Renal cortex interstitium (tissue), 15 donors: ENCODE measurements at places on chromosomes 6 and 20. TPM values are rescaled to one million over a fixed set of nuclear protein-coding genes. Genes with fewer than 3 reads are reported as not detected.
A peak's percentile ranks its signal among the peaks of the same experiment; 100 is the strongest.

- no peak for DNase-seq
Measured at GRCh38 chr20:54148947-54149764, 24.6 kb downstream of the CYP24A1 start.

DNA sequence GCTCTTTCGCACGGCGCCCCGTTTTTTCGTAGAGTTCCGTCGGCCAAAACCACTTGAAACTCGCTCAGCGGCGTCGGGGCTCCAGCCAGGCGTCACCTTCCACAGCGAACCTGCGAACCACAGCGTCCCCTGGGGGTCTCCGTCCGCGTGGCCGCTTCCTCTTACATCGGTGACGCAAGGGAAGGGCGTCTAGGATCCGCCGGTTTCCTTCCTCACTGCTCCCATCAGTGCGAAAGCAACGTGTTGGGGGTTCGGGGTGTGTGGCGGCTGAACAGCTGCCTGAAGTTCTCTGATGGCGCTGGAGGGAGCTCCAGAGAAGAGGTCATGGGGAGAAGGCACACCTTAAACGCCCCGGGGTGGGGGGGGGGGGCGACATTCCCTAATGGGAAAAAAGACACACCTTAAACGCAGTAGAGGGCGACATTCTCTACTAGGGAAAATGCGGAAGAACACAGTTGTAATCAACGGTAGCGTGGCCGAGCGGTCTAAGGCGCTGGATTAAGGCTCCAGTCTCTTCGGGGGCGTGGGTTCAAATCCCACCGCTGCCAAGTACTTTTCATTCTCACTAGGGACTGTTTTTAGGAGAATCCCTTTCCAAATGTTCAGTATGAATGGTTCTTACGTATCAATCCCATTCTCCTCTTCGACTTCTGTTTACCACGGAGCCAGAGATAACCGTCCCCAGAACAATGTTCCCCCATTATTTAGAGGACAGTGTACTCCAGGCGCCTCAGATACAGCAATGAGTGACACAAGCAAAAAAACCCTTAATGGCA lies 16.4 kb downstream of the ZNF311 start:
- DNase-seq, result no peak

DNA sequence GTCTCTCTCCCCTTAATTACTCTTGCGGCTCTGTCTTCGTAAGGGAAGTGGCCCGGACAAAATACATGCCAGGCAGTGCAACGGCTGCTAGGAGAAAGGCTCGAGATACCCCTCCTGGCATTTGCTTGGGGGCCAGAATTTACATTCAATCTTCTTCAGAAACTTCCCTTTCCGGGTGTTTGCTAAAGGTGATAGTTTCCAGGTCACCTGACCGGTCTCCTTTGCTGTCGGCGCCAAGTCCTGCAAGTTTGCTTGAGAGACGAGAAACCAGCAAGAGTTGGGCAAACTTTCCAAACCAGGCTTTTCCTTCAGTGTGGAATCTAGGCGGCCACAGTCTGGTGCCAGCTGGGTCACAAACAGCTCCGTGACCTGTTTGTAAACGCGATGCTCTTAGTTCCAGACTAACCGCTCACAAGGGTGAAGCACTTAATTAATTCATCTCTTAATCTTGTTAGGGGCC lies 563 bp upstream of the SRSF3 start:
- DNase-seq, result peak; percentile 62

DNA sequence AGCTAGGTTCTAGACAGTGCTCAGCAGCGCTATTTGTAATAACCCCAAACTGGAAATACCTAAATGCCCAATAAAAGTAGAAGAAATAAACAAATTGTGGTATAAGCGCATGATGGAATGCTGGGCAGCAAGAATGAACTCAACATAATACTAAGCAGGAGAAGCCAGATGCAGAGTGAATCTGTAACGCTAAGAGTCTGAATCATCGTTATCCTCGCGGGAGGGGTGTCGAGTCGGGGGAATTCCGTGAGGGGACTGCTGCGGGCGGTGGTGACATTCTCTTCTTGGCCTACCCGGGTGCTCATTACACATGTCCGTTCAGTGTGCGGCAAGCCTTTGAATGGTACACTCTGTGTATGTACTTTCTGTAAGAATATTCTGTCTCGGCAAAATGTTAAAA lies 83.7 kb downstream of the SULF2 start:
- DNase-seq, result no peak

DNA sequence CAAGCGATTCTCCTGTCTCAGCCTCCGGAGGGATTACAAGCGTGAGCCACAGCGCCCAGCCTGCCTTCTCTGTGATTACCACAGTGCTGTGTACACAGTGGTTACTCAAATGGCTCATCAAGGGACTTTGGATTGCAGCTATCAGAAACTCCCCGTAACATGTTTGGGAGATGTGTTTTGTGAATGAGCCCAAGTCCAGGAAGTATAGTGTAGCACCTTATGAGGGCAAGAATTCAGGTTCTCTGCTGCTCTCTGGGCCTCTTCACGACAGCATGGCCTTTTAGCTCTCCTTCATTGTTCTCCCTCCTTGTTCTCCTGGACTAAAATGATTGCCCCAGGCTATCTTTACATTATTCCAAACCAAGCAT lies 34.1 kb upstream of the RPL7L1 start:
- no peak for DNase-seq

- no peak for DNase-seq
Measured at GRCh38 chr6:135243871-135244796, 63.0 kb downstream of the MYB start.

DNA sequence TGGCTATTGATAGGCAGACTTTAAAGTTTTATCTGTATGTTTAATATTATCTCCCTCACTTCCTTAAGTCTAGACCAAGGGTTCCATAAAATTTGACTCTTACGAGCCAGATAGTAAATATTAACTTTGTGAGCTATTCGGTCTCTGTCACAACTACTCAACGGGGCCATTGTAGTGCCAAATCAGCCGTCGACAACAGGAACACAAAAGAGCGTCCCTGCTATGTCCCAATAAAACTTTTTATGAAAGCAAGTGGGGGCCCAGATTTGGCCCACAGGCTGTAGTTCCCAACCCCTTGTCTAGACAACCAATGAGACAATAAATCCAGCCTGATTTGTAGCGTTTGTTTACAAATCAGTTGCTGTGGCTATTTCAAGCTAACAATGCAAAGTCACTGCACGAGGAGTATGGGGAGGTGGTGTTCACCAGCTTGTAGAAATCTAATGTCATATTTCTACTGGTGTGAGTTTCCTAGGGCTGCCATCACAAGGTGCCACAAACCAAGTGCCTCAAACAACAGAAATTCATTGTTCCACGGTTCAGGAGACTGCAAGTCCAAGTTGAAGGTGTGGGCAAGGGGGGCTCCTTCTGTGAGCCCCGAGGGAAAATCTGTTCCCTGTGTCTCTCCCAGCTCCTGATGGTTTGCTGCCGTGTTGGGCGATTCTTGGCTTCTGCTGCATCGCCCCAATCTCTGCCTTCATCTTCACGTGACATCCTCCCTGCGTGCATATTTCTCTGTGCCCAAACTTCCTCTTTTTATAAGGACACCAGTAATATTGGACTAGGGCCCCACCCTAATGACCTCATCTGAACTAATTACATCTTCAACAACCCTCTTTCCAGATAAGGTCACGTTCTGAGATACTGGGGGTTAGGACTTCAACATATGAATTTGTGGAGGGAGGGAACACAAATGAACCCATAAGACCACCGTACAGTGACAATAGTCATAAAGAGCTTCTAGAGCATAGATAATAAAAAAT lies 356.0 kb upstream of the JARID2 start:
- DNase-seq, result no peak

DNA sequence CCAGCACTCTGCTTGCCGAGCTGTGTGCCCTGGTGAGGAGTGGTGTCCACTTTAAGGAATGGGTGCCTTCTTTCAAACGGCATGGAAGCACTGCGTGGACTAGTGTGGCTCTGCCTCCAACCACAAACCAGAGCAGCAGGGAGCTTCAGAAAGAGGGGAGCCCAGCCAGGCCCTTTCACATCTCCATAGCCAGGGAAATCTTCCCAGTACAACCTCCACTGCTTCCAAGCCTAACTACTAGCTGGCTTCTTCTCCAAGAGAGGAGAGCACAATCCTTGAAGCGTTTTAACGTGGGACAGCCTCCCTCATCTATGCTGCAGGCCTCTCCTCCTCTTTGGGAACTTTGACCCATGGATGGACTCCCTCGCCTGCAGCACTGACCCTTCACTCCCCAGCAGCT lies 26.7 kb downstream of the TNXB start:
- no peak for DNase-seq

- DNase-seq, result no peak
Measured at GRCh38 chr6:149615805-149616204, 32.7 kb downstream of the KATNA1 start.

DNA sequence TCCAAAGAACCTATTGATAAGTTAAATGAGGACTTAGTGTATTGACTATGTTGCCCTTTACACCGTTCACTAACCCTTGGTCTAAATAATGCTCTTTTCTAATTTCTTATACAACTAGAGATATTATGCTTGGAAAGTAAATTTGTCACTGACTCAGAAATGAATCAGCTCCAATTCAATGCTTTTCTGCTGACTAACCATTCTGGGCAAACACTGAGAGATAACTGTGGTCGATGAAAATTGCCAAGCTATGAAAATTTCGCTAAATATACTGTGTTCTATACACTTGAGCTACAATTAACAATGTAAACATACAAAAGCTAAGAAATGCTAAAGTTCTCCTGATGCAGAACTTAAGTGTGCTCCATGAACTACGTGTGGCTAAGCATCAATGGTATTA lies 23.1 kb upstream of the FBXO9 start:
- DNase-seq, result no peak

- DNase-seq, result peak; percentile 40
Measured at GRCh38 chr20:1185790-1186334, 1.1 kb upstream of the TMEM74B start.

- DNase-seq, result no peak
Measured at GRCh38 chr6:5626727-5627426, 365.6 kb downstream of the FARS2 start.

- DNase-seq, result peak; percentile 76
Measured at GRCh38 chr6:29011276-29011734, 6.2 kb upstream of the ZNF311 start.

GRCh38 chr6:29424575-29424974 lies 9.8 kb downstream of the OR12D1 start:
- DNase-seq, result no peak

- DNase-seq, result no peak
Measured at GRCh38 chr20:60306551-60306950, 348.3 kb downstream of the CDH26 start.

DNA sequence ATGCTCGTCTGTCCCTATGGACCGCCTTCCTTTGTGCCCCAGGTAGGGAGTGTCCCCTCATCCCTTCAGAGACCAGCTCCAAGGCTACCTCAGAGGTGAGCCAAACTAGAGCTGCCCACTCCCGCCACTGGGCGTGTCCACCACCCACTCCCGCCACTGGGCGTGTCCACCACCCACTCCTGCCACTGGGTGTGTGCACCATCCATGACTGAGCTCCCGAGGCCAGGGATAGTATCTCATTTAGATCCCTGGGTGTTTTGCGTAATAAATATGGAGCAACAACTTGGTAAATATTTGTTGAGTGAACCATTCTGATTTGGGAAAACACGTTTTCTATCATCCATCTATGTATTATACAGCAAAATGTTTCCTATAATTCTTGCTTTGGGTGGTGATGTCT lies 68.8 kb downstream of the ZBTB2 start:
- DNase-seq, result no peak

DNA sequence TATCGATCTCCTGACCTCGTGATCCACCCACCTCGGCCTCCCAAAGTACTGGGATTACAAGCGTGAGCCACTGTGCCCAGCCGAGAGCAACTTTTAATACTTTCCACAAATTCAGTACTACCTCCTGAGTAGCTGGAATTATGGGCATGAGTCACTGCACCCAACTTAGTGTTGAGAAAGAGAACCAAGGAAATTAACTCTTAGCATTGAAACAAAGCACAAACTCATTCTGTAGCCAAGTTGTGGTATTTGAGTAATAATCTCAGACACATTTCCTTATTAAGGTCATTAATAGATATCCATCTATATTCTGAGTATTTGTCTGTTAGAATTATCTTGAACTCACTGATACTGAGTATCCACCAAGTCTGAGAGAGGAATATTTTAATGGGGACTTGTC lies 14.3 kb upstream of the ELOVL2 start:
- no peak for DNase-seq

- no peak for DNase-seq
Measured at GRCh38 chr6:164015088-164015484, 600.6 kb downstream of the QKI start.

DNA sequence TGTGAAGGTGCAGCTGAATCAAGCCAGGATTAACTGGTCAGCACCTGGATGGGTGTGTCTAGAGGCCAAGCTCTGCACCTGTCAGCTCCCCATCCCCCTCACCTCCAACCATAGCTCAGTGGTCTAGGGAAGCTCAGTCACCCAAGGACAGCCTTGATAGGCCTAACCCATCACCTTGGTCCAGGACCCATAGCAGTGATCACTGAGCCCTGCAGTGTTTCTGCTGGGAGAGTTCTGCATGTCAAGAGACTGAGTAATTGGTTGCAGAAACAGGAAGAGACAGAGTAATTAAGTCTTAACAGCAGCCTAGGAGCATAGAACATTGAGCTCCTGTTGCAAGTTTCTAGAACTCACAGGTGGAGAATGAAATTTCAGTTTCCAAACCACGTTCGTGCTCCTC lies 18.7 kb upstream of the RALGAPB start:
- no peak for DNase-seq

- no peak for DNase-seq
Measured at GRCh38 chr20:44967207-44967807, 995 bp downstream of the STK4 start.

DNA sequence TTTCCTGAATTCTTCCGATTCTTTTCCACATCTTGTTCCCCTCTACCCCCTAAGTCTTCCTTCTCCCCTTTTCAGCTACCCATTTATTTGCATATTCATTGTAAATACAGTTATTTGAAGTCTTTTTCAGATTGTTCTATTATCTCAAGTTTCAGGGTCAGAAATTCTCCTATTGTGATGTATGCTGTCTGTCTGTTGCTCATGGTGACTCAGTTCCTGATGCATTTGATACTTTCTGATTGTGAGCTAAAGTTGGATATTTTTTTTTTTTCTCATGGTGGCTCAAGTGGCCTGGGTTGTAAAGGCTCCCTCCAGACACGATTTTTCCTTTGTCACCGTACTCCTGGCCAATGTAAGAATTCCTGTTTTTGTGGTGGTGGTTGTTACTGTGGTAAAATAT lies 4.9 kb upstream of the PI16 start:
- no peak for DNase-seq

- DNase-seq, result no peak
Measured at GRCh38 chr6:41965429-41966213, 24.0 kb upstream of the CCND3 start.

Gene TMC2
- polyA plus RNA-seq, result 0.38 TPM

Gene BPIFB1
- polyA plus RNA-seq, result 0.14 TPM

Gene PRR18
- polyA plus RNA-seq, result 0.27 TPM

Gene OOEP
- not detected for polyA plus RNA-seq

Gene PRSS16
- 0.67 TPM for polyA plus RNA-seq

Gene SLC17A2
- 0.42 TPM for polyA plus RNA-seq

Gene CRYBG1
- polyA plus RNA-seq, result 25.4 TPM

Gene FRS3
- 6.6 TPM for polyA plus RNA-seq

Gene CALHM4
- 0.85 TPM for polyA plus RNA-seq

Gene THBD
- polyA plus RNA-seq, result 7.8 TPM

Gene FGD2
- polyA plus RNA-seq, result 3.1 TPM

Gene MAFB
- polyA plus RNA-seq, result 144 TPM
